Chondrocyte (in vitro differentiated cells): ENCODE measurements at places on chromosomes 3 and 15. TPM values are rescaled to one million over a fixed set of nuclear protein-coding genes. Genes with fewer than 3 reads are reported as not detected.

DNA sequence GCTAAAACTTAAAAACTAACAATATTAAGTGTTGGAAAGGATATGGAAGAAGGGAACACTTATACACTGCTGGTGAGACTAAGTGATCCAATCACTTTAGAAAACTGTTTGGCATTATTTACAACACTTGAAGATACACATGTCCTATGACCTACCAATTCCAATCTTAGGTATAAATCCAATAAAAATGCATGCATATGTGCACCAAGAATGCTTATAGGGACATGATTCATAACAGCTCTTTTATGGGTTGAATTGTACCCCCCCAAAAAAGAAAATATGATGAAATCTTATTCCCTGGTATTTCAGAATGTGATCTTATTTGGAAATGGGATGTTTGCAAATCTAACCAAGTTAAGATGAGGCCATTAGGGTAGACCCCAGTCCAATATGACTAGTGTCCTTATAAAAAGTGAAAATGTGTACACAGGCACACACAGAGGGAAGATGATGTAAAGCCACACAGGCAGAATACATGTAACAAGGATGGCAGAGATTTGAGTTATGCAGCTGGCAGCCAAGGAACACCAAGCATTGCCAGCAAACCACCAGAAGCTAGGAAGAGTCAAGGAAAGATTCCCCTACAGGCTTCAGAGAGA, 15.3 kb downstream of the CCR8 start:
- no peak for DNase-seq

DNA sequence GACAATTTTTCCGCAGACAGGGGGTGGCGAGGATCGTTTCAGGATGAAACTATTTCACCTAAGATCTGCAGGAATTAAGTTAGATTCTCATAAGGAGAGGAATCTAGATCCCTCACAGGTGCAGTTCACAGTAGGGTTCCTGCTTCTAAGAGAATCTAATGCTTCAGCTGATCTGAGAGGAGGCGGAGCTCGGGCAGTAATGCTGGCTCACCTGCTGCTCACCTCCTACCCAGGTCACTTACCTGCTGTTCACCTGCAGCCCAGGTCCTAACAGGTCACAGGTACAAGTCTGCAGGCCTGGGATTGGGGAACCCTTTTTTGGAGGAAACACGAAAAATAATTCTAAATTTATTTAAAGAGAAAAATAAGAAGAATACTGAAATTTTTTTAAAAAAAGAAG, 406.8 kb downstream of the MCTP2 start:
- no peak for DNase-seq

DNA sequence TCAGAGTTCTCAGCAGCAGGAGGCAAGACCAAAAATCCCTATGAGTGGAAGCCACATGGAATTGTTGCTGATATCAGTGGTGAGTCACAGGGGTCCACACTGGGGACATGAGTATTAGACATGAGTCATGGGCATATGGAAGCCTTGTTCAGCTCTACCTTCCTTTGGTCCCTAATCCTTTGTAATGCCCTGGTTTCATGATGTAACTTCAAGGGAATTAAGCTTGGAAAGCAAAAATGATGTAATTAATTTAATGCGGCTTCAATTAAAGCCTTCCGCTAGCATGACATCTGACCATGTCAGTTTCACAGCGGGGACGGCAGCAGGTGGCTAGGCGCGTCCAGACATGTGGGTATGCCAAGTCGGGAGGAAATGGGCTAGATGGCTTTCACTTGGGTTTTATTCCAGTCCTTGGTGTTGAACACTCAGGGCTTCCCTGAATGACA, 176.1 kb upstream of the RGMA start:
- no peak for DNase-seq

DNA sequence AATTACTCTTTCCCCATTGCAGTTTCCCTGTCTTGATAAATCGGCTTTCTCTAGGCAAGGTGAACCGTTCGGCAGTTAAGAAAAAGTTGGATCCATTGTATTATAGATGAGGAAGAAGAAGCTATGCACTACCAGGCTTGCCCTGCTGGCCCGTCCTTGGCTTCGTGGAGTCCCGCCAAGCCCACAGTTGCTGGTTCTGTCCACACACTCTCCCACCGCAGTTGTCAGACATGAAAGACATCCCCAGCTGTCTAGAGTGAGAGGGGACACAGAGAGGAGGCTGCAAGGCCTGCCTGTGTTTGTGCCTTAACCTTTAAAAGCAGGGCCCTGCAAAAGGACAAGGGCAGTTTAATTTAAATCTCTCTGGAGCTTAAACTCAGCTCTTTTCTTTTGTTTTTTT, 47.2 kb upstream of the PLCL2 start:
- no peak for DNase-seq

GRCh38 chr3:27290760-27291159, 78.4 kb downstream of the NEK10 start:
- no peak for DNase-seq

GRCh38 chr15:41512512-41512939, 1.1 kb downstream of the LTK start:
- DNase-seq, result no peak

DNA sequence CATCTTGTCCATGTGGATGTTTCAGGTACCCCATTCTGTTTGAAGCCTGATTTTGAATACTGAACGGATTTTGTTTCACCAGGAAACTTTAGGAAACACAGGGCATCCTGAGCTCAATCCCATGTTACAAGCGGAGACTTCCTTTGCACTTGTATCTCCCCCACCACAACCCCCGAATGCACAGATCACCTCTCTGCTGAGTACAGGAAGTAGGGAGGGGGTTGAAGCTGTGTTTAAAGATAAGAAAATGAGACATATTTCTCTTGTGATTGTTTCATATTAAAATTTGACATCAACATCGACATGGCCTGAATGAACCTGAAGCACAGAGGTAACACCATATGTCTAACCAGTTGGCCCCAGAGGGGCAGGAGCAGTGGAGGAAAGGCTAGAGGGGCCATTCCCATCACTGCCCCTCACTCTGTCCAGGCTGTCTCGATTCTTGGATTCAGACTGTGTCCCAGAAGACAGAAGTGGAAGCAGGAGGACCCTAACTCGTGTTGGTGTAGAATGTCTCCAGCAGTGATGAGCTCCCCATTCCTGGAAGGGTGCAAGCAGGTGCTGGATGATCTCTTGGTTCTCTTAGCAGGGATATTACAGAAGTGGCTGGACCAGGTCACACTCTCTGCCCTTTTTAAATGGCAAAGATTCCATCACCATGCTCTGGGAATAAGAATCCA, 59.6 kb upstream of the IQSEC1 start:
- DNase-seq, result no peak

Gene RPL29
- 610 to 772 TPM (median 621 TPM) in 3 replicates for total RNA-seq

Gene RYR3
- 0.07 to 0.21 TPM (median 0.12 TPM) in 3 replicates for total RNA-seq

DNA sequence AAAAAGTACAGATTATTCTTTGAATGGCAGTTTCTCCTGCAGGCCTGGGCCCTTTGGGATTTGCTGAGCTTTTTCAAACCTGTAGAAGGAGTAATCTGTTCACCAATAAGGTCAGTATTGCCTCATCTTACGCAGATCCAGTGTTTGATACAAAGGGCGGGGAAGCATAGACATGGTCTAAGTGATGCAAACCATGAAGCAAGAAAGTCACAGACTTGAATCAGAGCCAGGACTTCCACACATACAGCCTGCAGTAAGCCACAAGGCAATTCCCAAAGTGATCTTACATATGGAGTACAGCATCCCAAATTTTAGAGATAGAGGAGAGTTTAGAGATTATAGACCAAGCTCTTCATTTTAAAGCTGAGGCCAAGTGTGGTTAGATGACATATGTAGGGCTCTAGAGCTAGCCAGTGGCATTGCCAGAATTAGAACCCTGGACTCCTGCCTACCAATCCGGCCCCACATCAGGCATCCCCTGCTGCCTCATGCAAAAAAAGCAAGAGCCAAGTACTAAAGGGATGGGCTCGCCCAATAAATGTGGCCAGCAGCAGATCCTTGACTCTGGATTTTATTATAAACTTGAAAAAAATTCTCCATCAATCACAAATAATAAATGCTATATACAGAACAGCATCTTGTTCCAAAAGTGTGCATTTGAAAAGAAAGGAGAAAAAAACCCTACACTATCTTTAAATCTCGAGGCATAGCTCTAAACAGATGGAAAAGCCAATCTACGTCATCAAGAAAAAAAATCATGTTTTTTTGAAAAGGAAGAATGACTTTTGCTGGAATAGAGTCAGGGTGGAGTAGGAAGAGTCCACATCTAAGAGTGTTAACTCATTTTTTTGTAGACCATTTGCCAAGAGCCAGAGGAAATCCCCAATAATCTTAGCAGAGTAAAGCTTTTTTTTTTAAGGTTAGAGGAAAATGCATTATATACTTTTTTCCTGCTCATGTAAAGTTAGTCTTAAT, 24.0 kb downstream of the ABI3BP start:
- DNase-seq, result no peak

Gene SCAMP5
- total RNA-seq, result 20.6 to 29.3 TPM (median 22.4 TPM) in 3 replicates

DNA sequence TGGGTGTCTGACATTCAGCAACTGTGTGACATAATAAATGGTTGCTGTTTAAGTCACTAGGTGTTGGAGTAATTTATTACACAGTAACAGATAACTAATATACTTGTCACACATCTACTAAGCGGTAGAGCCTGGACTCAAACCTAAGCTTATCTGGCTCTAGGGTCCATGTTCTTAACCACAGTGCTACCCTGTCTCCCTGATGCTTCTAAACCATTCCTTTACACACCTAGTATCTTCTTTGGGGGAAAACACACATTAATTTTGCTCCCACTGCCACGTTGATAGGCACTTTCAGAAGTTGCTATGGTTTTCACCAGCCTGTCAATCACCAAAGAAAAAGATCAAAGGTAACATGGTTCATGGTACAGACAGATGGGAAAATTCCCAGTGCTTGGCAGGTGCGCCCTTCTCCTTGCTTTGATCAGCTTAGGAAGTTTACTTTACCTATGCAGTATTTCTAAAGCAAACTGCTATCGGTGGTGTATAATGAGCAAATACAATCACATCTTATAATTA, 150.8 kb downstream of the PDZRN3 start:
- DNase-seq, result no peak

- no peak for DNase-seq
Observed at GRCh38 chr3:167453815-167454214, 20.0 kb downstream of the SERPINI2 start.

DNA sequence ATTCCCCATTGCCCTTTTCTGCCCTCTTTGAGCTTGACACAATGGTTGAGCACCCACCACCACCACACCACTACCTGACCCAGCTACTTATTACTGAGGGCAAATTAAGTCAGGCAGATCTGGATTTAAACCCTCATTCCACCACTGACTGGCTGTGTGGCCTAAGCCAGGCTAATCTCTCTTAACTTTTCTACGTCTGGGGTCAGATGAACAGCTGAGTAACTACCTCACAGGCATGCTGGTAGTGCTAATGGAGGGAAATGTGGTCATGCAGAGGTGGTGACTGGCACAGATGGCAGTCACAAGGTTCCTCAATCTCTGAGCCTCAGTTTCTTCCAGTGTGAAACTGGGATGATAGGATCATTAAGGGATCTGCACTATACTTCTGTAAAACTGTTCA, 4.3 kb upstream of the MRPS25 start:
- no peak for DNase-seq

DNA sequence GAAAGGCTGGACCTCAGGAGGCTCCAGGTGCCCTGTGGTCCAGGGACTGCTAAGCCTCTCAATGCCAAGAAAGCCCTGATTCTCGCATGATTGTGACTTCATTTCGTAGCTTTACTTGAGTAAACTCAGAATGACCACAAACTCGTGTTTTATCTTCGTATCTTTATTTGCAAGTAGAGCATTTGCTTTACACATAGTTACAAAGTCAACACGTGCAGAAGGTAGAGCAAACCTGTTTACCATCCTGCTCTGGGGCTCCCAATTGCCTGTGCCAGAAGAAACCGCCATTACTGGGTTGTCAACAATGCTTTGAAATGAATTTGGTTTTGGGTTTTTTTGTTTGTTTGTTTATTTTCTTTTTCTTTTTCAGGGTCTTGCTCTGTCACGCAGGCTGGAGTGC, 5.8 kb upstream of the MESP1 start:
- no peak for DNase-seq

Gene DLEC1
- total RNA-seq, result 0.17 to 0.29 TPM (median 0.18 TPM) in 3 replicates

DNA sequence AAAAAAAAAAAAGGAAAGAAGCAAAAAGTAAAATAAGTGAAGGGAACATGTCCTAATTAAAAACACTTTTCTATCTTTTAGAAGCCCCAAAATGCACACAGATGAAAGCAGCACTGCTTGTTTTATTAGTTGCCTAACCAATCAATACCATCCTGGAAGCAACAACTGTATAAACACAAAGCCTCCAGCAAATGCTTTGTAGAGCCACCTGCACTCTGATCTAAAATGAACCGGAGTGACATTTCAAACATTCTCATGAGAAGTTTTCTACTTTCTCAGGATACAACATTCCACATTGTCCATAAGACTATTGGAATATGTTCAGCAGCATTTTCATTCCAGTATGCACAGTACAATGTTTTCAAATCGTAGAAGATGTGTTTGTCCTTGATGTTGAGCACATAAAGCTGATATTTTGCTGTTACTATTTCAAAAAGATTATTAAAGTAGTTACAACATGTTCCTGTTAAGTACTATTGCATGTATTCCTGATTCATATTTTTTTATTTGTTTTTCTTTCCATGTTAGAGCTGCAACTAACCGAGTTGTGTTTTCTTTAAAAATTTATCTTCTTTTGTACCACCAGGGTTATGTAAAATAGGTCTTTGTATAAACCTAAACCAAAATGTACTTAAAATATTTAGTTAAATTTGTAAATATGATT, 50.3 kb upstream of the PLSCR5 start:
- no peak for DNase-seq

Gene CD47
- total RNA-seq, result 43.1 to 56.7 TPM (median 49.1 TPM) in 3 replicates

GRCh38 chr15:96807361-96807760, 476.9 kb downstream of the NR2F2 start:
- no peak for DNase-seq

Gene CYP19A1
- total RNA-seq, result 1.3 TPM in 1 of 3 replicates, not detected in the others
